ENCODE measurements at places on chromosomes 5 and 9.

DNA sequence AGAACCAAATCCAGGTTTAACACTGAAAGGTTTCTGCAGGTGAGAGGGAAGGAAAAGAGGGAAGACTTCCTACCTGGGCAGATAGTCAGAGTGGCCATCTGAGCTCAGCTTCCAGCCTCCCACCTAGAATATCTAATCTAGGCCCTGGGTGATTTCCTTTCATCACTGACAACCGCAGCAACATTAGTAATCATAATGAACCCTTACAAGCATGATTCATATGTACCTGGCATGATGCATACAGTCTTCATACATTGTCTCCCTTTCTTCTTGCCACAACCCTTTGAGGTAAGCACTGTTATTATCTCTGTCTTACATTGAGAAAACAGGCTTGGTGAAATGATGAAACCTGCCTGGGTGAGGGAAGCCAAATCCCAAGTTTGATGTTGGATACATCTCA, 13.5 kb downstream of the AFAP1L1 start:
- DNase-seq: no peak

- no peak for DNase-seq
These were observed 261.8 kb downstream of the MCTP1 start for GRCh38 chr5:95022967-95023695.

DNA sequence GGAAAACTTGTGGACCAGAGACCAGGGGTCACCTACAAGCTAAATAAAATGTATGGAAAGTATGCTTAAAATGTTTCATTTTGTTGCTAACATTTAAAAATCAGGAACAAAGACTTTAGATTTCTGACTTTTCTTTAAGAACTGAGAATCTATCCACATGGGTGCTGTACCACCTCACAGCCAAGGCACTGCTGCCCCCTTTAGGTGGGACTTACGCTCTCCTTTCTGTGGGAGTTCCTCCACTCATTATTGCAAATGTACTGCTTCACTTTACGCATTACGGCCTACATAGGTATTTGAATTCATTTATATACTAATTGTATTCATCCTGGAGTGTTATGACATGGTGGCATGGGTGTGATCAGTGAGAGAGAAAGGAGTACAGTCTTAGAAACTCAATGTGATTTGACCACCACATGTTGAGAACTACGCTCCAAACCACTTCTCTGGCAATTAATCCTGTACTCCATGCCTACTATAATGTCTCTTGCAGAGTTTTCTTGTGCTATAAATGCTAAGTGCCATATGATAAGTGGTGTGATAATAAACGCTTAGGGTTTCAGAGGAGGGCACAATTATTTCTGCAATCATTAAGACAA, 24.7 kb upstream of the CETN3 start:
- peak; percentile 30 for DNase-seq

DNA sequence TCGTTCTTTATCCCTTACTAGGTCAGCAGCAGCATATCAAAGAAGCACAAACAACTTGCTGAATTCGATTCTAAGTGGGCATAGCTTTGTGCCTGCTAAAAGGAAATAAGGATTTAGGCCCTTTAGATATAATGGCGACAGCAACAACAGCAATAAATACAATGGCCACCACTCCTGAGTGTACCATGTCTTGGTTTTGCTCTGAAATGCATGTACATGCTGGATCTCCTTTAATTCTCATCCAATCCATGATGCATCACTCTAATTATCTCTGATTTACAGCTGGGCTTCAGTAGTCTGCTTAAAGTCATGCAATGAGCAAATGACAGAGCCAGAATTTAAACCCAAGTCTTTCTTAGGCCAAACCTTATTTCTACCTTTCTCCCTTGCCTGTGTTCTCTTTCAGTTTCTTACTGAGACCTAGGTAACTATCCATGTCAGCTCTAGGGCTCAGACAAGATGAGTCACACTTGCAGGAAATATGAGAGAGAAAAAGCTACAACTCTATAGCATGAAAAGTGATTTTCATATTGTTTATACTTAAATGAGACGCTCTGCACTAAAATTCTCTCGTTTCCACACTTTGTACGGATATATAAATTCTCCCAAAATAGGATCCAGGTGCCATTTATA, 111.8 kb downstream of the HMHB1 start:
- no peak for DNase-seq

- no peak for DNase-seq
These were observed 4.1 kb downstream of the RPL7A start for GRCh38 chr9:133351908-133352634.

DNA sequence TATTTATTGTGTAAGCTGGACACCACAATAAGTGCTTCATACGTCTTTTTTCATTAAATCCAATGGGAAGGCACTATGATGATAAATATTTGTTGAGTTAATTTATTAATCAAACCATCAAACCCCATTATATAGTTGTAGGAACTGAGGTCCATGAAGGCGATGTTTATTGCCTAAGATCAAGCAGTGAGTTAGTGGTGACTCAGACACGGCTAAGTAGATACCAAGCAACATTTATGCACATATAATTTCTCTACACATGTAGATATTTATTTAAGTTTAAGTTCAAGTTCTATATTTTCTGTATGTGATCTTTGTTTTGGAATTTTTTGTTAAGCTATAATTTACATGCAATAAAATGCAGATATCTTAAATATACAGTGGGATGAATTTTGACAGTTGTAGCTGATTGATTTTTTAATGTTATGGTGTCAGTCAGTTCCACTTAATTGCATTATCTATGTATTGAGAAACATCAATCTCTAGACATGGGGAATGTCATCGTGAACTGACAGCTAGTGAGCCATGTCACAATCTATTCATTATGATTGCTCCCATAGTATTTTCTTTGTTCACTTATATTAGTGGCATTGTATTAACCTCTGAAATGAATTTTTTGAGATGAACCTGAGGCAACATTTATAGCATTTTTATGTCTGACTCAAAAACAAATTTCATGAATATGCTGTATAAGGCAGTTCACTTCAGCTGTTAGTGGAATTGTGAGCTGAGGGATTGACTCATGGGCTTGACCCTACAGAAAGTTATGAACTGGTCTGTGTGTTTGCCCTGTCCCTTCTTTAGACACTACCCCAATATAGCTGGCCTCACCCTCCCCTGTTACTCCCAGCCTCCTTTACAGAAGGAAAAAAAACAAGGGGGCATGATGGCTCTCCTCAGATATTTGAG, 11.9 kb upstream of the GARNL3 start:
- DNase-seq: no peak

DNA sequence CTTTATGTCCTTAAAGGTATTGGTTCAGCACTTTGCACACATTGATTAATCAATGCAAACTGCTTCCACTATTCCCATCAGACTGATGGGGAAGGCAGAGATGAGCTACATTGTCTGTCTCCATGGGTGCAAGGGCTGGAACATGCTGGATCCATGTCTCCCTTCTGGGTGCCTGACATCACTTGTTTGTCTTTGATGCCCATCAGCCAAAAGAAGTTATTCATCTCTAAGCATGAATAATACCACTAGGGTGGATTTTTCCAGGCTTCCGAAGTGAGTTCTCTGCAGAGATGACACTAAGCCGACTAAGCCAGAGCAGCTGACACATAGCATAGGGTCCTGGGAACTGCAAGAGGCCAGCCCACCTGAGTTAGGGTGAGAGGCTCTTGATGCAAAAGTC, 8.7 kb downstream of the FGF1 start:
- DNase-seq: no peak

- no peak for DNase-seq
These were observed 6.2 kb downstream of the PIP5K1B start for GRCh38 chr9:68711281-68711680.

GRCh38 chr5:180792287-180792964, 10.2 kb downstream of the MGAT1 start:
- DNase-seq: no peak

GRCh38 chr5:180304431-180305375, 12.8 kb upstream of the MAPK9 start:
- DNase-seq: no peak

DNA sequence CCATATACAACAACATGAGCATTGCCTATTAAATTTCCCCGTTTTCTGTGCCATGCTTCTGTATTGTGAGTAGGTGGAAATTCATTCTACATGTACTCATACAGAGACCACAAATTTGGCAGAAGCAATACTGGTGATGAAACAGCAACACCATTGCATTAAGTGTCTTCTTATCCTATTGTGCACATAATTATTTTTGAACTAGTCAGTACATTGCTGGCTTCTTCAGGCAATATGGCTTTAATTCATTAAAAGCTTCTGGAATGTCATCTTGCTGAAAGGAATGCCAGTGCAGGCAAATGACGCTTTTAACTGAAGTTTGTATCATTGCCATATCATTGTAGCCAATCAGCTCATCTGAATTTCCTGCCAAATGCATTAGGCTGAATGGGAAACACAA, 82.6 kb downstream of the KIAA1958 start:
- peak; percentile 85 for DNase-seq

- DNase-seq: no peak
These were observed 121.5 kb upstream of the SNX2 start for GRCh38 chr5:122653087-122654017.

DNA sequence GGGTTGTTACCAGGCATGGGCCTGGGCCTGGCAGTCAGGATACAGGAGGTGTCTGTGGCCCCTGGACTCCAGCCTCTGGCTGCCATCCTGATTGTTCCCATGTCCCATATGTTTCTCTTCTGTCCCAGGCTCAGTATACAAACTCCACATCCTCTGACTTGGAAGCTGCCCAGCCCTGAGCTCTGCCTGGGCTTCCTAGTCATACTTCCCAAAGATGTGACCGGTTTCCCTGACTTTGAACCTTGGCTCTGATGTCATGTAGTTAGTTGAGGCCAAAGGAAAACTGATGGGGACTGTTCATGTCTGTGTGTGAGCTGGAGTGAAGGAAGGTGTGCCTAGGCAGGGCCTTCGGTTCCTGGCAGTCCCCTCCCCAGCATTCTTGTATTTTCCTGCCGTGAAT, 50.4 kb downstream of the CYSTM1 start:
- no peak for DNase-seq

Measured in SK-N-MC (cell line).